ENCODE measurements at places on chromosomes 7 and 10.

- no peak for DNase-seq
These were observed 93.0 kb downstream of the HGF start for GRCh38 chr7:81676813-81677212.

DNA sequence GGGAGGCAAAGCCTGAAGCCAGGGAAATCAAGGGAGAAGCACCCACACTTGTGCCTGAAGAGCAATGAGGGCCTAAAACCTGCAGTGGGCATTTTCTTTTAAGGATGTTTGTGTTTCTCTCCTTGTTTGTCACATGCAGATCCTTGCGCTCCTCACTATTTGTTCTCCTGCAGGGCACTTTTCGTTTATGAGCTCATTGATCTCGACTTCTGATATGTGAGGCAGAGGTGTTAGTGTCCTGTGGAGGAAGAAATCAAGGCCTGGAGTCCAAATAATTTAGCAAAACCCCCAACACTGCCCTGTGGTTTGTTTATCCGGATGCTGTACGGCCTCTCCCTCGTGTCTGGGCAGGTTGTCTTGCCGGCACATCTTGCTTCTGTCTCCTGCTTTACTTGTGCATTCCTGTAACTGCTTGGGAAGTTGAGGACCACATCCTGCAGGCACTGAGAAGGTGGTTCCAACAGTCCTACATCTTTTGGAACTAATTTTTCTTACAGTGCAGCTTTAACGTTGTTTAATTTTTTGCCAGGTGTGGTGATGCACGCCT, 13.7 kb downstream of the UBE3C start:
- DNase-seq = no peak

DNA sequence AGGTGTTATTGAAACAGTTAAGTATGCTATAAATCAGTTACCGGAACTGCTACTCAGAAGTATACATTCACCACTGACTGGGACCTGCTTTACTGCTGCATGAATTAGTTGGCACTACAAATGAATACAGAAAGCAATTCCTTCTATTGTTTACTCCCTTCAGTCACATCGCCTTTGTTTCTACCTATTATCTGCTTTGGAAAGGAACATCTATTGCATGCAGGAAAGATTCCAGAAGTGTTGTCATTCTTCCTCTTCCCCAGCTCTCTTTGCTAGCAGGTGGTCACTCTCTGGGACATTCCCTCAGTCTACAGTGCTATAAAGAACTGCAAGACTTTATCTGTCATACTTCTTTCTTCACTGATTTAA, 131.3 kb downstream of the ANK3 start:
- DNase-seq = no peak

GRCh38 chr10:44968091-44968490, 8.5 kb downstream of the RASSF4 start:
- peak; percentile 41 for DNase-seq

DNA sequence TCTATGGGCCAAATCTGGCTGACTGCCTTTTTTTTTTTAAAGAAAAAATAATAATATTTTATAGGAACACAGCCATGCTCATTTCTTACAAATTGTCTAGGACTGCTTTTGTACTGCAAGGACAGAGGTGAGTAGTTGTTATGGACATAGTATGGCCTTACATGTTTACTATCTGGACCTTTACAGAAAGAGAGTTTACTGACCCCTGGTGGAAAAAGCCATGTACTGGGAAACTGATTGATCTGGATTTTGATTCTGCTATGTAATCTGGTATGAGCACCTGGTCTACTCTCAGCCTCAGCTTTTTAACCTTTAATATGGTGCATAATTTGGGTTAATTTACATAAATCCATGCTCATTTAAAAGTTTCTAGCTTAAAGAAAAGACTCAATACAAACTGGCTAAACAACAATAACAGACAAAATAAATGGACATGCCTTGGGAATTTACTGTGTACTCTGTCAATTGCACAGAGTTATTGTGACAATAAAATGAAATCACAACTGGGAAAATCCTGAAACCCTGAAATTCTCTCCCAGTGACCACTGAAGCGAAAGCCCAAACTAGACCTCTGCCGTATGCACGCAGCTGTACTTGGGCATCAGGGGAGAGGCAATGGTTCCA, 260.7 kb downstream of the BMPER start:
- DNase-seq = no peak

- no peak for DNase-seq
These were observed 54.3 kb downstream of the MAP3K8 start for GRCh38 chr10:30488316-30488715.

GRCh38 chr7:13692548-13692947, 296.9 kb downstream of the ETV1 start:
- DNase-seq = no peak

- DNase-seq = peak; percentile 79
These were observed 687 bp downstream of the EPDR1 start for GRCh38 chr7:37920849-37921805.

DNA sequence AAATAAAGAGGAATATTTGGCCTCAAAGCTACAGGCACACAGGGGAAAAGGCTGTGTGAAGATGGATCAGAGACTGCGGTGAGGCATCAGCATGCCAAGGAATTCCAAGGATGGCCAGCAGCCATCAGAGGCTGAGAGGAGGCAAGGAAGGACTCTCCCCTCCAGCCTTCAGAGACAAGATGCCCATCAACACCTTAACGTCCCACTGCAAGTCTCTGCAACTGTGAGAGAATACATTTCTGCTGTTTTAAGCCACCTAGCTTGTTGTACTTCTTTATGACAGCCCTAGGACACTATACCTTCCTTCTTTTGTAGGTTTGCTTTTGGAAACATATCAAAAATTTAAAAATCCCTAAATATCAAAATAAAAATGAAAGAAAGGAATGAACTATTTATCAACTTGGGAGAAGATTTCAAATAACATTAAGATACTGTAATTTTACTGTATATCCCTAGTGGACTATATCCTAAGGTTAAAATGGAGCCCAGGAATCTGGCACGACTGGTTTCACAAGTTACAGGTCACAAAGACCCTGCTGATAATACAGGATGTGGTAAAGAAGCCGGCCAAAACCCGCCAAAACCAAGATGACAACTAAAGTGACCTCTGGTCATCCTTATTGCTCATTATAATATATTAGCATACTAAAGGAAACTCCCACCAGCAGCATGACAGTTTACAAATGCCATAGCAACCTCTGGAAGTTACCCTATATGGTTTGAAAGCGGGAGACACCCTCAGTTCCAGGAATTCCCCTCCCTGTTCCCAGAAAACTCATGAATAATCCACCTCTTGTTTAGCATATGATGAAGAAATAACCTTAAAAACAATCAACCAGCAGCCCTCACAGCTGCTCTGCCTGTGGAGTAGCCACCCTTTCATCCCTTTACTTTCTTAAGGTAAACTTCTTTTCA, 185.2 kb downstream of the AVL9 start:
- no peak for DNase-seq

DNA sequence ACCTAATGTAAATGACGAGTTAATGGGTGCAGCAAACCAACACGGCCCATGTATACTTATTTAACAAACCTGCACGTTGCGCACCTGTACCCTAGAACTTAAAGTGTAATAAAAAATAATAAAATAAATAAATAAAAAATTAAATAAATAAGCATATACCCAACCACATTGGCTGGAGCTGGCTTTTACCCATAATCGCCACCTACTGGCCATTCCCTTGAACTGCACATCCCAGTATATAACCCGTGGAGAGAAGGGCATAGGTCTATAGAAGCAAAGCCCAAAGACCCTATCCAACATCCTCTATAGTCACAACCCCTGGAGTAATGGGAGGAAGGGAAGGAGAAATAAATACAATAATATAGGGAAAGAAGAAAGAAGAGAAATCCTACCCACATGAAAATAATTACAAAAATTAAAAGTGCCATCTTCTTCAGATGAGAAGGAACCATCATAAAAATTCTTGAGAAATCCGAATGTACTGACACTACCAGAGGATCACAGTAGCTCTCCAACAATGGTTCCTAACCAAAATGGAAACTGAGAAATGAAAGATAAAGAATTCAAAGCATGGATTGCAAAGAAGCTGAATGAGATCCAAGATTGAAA, 65.6 kb downstream of the TWIST1 start:
- peak; percentile 72 for DNase-seq

DNA sequence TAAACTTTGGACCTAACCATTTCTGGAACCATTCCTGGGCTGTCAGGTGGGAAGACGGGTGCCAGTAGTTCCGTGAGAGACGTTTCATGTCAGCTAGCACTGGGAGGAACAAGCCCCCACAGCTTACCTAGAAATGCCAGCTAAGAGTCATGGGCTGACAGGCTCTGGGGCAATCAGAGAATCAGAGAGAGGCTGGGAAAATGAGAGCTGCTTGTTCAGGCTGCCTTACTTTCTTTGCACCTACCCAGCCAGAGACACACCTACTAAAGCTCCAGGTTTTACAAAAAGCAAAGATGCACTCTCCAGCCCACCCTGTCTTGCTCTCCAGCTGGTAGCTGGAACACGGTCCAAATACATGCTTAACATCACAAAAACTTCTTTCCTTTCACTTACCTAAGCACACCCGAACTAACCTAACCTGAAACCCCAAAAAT, 688 bp downstream of the PTN start:
- DNase-seq = peak; percentile 21

GRCh38 chr7:115976651-115977050, 53.9 kb downstream of the TFEC start:
- DNase-seq = no peak

GRCh38 chr10:72316748-72317435, 37.8 kb downstream of the DNAJB12 start:
- peak; percentile 84 for DNase-seq

DNA sequence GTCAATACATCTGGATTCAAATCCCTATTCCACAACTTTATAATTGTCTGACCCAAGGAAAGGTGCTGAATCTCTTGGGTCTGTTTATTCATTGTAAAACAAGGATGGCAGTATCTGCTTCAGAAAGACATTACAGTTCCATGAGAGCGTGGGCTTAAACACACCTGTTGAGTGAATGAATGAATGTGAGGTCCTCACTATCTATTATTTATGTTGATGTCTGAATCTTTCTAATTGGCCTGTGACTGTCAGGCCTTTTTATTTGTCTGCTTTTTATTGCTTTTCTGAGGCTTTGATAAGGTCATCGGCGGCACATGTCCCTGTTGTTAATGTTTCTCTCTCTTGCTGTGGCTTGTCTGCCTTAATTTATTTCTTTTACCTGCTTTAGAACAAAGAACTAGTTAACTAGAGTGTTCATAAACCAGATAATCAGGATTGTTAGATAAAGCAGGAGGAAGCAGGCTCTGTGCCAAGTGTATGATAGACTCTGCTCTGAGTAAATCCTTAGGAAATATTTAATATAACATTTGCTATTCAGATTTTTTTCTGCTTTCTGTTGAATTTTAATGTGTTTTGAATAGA, 42.3 kb upstream of the CYCS start:
- DNase-seq = no peak
